Left renal cortex interstitium (tissue), 4 donors: ENCODE measurements at places on chromosomes 3 and 15. TPM values are rescaled to one million over a fixed set of nuclear protein-coding genes. Genes with fewer than 3 reads are reported as not detected.

Gene SERINC4
- not detected for polyA plus RNA-seq

Gene PLA2G4D
- polyA plus RNA-seq: 0.13 TPM

Gene ZFYVE19
- 34.9 TPM for polyA plus RNA-seq

Gene ZMAT3
- polyA plus RNA-seq: 8.6 TPM

Gene CPNE4
- polyA plus RNA-seq: 0.82 TPM

Gene SCAMP5
- 30.0 TPM for polyA plus RNA-seq

Gene FGF12
- 7.6 TPM for polyA plus RNA-seq

Gene CHRFAM7A
- 6.3 TPM for polyA plus RNA-seq

Gene FRMD5
- 1.0 TPM for polyA plus RNA-seq

Gene TCF12
- 190 TPM for polyA plus RNA-seq

Gene ROPN1
- 0.12 TPM for polyA plus RNA-seq

Gene CCK
- 0.24 TPM for polyA plus RNA-seq

Gene ZPLD1
- 0.59 TPM for polyA plus RNA-seq

Gene DPPA2
- polyA plus RNA-seq: 0.72 TPM

Gene XPC
- 48.9 TPM for polyA plus RNA-seq

Gene UQCC5
- 14.9 TPM for polyA plus RNA-seq

Gene COLQ
- 11.0 TPM for polyA plus RNA-seq

Gene FETUB
- polyA plus RNA-seq: not detected

Gene TMEM158
- 6.3 TPM for polyA plus RNA-seq

Gene LRRIQ4
- polyA plus RNA-seq: 0.10 TPM

Gene COL6A5
- polyA plus RNA-seq: 0.05 TPM

Gene ZNF860
- 2.1 TPM for polyA plus RNA-seq
